GM04504 (cell line): ENCODE measurements at places on chromosomes 5 and 9.
A peak's percentile ranks its signal among the peaks of the same experiment; 100 is the strongest.

- peak; percentile 91 for DNase-seq
These were observed 45.8 kb downstream of the THOC3 start for GRCh38 chr5:175922192-175922885.

- DNase-seq: peak; percentile 25
These were observed 23.3 kb downstream of the CAVIN4 start for GRCh38 chr9:100601216-100601615.

- no peak for DNase-seq
These were observed 390.4 kb downstream of the ARHGEF28 start for GRCh38 chr5:74016373-74016772.

DNA sequence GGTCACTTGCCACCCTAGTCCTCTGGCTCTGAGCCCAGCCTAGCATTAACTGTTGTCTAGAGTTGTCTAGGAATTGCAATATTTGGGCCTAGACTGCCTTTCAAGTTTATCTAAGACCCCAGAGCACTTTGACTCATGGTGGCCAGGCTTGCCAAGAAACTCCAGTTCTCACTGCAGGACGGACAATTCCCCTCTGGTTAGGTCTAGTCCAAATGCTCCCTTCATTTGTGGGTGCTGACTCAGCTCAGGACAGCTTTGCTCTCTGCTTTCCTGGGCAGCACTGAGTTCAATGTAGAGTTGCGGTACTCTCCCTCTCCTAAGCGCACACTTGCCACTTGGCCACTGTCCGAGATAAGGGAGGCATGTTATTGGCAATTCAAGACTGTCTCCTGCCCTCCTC, 619.4 kb downstream of the TLE1 start:
- no peak for DNase-seq

GRCh38 chr9:18688581-18689565, 214.9 kb downstream of the ADAMTSL1 start:
- DNase-seq: no peak

DNA sequence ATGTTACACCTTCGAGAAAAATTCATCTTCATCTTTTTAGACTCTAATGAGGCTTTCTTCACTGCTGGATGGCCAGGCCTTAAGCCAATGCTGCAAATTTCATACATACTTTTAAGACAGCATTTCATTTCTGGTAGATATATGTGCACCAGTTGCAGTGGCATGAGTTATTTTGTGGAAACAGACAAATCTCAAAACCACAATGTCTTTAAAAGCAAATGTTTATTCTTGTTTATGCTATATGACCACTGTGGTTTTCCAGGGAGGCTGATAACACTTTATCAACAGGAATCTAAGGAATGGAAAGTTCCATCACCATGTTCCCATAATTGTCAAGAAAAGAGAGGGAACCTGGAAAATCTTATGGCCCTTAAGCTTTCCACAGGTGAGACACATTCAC, 27.7 kb downstream of the CDH9 start:
- no peak for DNase-seq

GRCh38 chr9:30815585-30815984, 1568.9 kb upstream of the ACO1 start:
- DNase-seq: no peak

DNA sequence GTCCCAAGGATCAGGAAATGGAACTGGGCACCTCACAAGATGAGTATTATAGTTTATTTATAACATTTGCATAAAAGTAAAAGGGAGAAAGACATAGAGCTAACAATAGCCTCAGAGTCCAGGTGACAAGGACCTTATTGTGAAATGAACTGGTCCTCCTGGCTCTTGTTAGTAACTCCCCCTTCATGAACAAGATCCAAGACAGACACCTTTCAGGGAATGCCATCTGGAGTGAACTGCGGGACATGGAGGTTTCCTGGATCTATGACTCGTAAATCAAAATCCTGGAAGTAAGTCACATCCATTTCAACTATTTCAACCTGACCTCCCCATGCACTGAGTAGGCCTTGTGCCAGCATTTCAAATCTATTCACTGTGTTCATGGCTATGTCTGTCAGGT, 129.5 kb upstream of the GAS1 start:
- DNase-seq: no peak

GRCh38 chr5:120255214-120255613, 208.9 kb upstream of the PRR16 start:
- no peak for DNase-seq

- DNase-seq: no peak
These were observed 48.9 kb upstream of the RNF130 start for GRCh38 chr5:180120237-180121101.

DNA sequence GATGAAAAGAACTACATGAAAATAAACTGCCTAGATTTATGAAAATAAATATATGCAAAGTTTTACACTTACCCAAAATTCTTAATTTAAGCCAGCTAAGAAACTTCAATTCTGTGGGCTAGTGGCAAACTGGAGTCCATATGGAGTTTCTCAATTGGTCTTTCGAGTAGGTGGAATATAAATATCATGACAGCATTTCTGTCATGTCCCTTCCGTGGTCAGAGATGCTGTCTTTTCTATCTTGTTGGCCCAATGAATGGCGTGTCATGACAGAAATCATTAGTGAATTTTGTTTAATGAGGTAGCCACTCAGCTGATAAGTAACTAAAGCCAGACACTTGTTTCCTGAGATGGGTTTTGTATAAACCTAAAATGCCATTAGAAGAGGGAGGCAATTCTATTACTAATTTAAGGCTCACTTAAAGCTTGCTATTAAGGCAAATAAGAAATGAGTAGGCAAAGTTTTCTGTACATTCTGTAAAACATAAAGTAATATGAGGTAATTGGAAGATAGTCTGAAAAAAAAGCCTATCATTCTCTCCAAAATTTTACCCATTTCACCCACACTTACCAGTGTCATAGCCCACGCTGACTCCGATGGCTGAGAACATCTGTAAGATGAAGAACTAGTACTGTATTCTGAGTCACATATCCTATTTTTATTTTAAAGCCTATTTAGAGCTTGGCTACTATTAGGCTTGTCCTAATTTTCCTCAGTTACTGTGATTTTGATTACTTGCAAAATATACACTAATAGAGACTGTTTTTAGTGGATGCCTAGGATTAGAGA, 419.3 kb upstream of the MEF2C start:
- DNase-seq: no peak

DNA sequence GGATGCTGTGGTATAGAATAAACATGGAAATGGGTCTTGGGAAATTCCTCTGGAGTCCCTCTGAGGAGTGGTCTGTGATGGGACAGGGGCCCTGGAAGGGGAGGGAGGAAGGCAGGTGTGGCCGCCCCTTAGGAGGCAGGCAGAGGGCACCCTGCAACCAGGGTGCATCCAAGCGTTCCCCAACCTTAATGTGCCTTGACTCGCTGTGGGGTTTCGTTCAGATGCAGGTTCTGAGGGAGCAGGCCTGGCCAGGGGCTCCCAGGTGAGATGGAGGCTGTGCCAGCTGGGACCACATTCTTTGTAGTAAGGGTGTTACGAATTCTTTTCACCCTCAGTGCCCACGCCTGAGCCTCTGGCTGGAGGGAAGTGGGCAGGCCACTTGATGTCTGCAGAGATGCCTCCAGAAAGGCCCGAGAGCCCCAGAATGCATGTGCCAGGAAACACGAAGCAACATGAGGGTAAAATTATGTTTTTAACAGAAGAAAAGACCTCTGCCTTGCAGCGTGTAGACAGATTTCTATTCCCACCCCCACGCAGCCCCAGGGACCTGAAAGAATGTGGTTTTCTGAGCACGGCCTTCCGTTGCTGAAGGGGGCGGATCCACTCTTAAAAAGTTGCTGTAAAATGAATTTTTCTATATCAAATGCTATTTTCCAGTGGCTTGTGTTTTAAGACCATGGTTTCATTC, 150.4 kb upstream of the IER5L start:
- no peak for DNase-seq

DNA sequence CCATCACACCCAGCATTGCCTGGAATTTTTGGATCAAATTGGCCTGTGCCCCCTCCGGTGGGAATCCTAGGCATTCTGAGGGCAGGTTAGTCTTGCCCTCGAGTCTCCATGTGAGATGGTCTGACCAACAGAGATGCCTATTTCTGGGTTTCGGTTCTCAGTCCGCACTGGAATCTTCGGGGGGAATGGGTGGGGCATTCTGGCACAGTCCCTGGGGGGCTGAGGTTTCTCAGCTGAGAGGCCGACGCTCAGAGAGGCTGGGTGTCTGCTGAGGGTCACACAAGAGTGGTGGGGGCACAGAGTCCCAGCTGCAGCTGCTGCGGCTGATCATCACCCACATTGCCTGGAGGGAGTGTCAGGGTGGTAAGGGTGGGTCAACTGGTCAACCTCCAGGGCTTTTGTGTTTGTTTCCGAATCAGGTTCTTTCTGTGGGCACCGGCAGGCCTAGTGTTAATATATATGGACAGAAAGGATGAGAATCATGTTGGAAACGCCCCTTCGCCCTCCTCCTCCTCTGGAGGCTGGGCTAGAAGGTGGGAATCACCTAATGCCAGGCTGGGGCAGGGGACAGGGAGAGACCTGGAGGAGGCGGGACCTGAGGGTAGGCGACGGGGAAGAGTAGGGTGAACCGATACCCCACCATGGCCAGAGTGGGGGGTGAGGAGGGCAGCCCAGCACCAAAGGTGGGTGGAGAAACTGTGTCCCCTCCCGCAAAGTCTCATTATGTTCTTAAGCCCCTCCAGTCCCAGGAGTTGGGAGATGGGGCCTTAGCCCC, 149.5 kb upstream of the PHYKPL start:
- DNase-seq: no peak

DNA sequence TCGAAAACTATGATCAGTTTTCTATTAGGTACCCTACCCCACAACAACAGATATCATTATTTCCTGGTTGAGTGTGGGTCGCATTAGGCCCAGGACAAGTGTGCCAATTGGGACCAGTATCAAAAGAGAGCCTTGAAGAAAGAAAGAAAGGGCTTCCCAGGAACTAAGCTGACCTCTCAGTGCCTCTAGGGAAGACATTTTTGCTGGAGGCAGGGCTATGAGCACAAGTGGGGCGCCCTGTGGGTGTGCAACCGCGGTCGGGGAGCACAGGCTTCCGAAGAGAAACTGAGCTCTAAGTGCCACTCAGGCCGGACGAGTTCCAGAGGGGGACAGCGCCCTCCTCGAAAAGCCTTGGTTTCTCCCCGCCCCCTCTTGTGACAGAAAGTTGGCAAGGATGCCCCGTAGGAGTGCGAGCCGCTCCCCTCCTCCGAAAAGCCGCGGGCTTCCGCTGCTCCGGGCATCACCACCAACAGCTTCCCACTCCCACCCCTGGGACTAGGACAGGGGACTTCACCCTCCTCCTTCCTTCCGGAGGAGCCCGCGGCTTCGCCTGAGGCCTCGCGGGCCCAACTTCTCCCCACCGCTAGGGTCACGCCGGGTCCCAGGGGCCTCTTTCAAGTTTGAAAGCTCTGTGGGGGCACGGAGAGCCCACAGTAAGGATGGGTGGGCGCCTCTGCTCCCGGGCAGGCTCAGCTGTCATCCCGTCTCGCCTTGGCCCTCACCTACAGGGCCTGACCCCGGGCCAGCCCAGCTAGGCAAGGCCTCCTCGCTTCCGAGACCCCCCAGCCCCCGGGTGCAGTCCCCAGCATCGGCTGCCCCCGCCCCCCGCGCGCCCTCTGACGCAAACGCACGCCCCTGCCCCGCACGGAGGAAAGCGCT, 2.0 kb downstream of the NR2F1-AS1 start:
- no peak for DNase-seq

DNA sequence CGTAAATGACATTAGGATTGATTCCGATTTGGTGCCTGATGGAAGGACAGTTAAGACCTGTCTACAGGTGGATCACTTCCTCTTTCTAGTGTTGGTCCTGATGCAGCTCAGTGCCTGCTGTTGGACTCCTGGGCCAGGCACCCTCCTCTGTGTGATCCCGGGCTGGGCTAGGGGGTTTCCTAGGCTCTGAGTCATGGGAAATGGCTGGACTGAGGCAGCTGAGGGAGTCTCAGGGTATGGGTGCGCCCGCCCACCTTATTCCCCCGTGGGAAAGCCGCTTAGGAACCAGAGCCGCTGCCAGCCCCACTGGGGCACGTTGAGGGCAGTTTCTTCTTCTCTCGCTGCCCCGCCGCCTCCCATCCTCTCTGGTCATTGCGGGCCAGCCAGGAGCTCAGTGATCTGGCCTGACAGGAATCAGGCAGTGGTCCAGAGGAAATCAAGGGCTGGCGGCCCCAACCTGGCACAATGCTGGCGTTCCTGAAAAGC, 12.9 kb downstream of the TCF7 start:
- no peak for DNase-seq

- no peak for DNase-seq
These were observed 94.7 kb downstream of the XRCC4 start for GRCh38 chr5:83172011-83172410.

DNA sequence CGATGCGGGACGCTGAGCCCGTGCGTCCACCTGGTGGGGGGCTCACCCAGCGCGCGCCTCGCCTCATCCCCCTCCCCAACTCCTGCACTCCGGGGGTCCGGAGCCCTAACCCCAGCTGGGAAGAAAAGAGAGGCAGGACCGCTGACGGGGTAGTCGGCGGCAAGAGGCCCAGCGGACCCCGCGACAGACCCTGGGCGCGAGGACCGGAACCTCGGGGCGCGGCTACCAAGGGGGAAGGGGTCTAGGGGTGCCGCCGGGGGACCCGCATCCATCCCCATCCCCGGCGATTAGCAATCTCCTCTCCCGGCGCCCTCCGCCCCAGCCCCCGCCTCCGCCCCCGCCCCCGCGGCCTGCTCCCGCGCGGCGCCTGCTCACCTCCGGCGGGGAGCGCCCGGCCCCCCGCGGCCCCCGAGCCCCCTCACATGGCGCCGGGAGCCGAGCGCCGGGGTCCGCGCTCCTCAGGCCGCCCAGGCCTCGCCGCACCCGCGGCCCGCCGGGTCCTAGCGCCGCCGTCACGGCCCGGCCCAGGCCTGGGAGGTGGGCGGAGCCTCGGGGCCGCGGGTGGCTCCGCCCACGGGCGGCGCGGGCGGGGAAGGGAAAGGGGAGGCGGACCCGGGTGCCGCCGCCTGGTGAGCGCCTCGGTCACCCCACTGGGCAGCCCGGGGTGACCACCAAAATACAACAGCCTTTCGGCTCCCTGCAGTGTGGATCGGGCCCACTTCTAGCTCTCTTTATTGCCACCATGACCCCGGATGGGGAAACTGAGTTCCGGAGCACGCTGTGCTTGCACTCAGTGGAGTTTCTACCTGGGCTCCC, at the start of gene ST6GALNAC6:
Gene ST6GALNAC6 (minus strand): TSS at position 476 of the 816 bp plus-strand sequence. CDS start 1,622 bp downstream, outside the sequence.
- peak; percentile 70 for DNase-seq

DNA sequence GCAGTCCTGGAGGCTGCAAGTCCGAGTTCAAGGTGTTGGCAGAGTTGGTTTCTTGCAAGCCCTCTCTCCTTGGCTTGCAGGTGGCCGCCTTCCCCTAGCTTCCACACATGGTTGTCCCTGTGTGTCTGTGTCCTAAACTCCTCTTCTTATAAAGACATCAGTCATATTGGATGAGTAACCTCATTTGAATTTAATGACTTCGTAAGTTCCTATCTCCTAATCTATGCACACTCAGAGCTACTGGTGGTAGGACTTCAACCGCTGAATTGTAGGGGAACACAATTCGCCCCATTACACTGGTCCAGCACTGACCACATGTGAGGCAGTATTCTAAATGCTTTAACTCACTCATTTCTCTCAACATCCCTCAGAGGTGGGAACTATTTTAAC, 25.9 kb upstream of the ADAMTS2 start:
- no peak for DNase-seq

DNA sequence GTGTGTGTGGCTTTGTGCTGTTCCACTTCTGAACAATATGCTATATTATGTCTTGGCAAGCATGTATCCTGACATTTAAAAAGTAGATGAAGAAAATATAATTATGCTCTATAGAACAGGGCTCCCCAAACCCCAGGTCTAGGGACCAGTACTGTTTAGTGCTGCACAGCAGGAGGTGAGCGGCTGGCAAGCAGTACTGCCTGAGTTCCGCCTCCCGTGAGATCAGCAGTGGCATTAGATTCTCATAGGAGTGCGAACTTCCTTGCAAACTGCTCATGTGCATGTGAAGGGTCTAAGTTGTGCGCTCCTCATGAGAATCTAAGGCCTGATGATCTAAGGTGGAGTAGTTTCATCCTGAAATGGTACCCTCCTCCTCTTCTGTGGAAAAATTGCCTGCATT, 979.1 kb upstream of the CTNND2 start:
- no peak for DNase-seq
